Stimulated activated CD4-positive, alpha-beta T cell treated with anti-CD3 and anti-CD28 coated beads, TNF-alpha, amount 100 ng/mL, for 1 hour (primary cell): ENCODE measurements at places on chromosomes 12 and 14.

- no peak for DNase-seq
These were observed 17.2 kb upstream of the RILPL1 start for GRCh38 chr12:123550700-123551099.

DNA sequence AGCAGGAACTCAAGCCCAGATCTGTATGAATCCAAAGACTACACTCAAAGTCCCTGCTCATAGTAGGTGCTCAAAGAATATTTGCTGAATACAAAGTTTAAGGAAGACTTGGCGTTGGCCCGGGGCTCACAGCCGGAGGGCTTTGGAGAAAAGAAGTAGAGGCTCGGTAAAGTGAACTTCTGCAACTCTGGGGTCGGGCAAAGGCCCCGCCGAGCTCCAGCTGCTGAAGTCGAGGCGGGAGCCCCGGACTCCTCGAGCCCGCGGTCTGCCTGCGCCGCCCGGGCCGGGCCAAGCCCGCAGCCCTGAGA is 335 bp downstream of the GCN1 start:
- DNase-seq: no peak

GRCh38 chr12:109589691-109590245 is 16.2 kb downstream of the MVK start:
- DNase-seq: no peak

DNA sequence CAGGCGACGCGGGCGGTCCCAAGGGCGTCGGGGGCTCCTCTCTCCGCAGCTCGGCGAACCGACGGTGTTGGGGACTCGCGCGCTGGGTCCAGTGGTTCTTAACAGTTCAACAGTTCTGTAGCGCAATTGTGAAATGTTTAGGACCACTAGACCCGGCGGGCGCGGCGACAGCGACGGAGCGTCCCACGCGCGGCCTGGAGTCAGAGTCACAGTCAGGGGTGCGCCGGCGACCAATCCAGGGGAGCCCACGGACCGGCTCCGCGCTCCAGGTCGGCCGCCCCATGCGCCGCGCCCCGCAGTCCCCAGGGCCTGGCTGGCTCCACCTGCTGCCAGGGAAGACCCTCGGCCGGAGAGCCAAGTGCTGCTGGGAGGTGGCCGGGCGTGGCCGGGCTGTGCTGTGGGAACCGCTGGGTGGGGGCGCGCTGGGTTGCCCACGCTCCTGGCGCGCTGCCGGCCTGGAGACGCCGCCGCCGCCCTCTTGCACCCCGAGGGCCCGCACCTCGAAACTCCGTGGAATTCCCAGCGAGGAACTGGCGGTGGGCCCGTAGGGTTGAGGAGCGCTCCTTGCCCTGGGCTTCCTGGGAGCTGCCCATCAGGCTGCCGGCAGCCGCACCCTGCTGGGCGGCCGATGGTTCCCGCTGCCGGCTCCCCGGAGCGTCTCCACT is 20.9 kb upstream of the KIF26A start:
- DNase-seq: no peak

DNA sequence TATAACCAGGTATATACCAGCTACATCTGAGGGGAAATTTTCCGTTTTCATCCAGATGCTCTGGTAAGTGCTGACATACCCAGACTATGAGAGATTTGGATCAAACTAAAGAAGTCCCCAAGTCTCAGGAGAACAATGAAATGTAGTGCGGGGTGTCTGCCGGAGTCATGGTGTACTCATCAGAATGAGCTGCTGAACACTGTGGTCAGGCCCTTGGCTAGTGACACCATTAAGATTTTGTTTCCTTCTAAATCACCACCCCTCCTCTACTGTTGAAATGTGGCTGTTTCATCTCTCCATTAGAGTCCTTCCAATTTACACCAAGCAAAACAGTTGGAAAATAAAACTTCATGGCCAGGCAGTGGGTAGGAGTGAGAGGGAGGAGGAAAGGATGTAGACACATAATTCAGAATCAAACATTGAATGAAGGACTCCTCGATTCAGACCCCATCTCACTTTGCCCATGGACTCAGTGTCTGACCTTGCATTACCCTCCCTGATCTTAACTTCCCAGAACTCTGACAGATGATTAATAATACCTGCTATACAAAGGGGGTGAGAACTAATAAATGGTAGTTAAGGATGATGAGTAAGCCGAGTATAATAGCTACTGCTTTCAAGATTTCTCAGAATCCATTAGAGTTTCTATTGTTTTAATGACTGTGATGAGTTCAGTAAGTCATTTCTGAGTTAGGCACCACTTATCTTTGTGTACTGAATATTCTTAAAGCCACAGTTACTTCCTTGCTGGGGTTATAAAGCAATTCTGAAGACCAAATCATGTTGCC is 127.4 kb downstream of the CRADD start:
- DNase-seq: no peak
